Islet precursor cell (in vitro differentiated cells): ENCODE measurements at places on chromosomes 4 and X.

DNA sequence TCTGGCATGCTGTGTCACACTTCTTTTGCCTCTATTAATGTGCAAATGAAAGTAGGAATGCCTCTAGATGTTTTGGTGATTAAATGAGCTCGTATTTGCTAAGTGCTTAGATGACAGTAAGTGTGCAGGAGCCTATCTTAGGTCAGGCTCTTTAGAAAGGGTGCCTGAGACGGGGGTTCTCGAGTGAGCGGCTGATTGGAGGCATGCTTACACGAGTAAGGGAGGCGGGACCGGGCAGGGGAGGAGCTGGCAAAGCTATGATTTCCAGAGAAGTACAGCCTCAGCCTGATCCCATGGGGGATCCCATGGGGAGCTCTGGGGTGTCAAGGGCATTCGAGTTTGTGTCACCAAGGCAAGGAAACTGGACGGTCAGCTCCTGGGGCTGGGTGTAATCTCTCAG lies 44.8 kb downstream of the CLDN34 start:
- peak; percentile 57 for DNase-seq

- no peak for DNase-seq
Observed at GRCh38 chr4:173489514-173489913, 40.5 kb downstream of the HAND2 start.

DNA sequence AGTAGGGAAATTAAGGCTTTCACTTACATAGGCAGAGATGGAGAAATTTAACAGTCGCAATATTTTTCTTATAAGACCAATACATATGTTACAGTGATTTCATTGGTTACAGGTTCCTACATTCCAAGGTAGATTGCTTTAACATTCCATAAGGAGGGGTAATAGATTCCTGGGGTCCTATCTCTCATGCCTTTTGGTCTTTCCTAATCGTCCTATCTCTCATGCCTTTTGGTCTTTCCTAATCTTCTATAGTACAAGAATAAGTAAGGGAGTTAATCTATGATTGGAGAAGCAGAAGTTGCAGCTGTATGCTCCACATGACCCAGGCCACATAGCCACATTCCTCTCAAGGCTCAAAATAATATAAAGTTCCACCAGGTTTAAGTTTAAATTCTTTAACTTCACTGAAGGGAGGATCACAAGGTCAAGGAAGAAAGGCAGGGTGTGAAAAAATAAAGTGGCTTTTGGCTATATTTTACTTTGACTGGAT lies 285.0 kb upstream of the BOD1L1 start:
- DNase-seq = no peak

GRCh38 chr4:172256820-172257219 lies 443.6 kb downstream of the GALNTL6 start:
- DNase-seq = no peak

DNA sequence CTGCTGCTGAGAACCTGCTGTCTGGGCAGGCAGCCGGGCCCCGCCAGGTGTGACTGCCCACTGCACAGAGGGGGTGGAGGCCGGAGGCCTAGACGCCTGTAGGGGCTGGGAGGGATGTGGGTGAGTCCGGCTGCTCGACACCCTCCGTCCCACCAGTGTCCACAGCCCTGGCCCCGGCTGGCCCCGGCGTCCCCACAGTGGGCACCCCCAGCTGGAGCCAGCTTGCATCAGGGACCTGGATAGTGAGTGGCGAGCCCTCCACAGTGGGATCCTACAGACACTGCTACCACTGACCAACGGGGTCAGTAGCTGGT lies 34.7 kb upstream of the SPON2 start:
- DNase-seq = peak; percentile 43

GRCh38 chr4:9952415-9952950 lies 68.8 kb downstream of the SLC2A9 start:
- DNase-seq = peak; percentile 63

DNA sequence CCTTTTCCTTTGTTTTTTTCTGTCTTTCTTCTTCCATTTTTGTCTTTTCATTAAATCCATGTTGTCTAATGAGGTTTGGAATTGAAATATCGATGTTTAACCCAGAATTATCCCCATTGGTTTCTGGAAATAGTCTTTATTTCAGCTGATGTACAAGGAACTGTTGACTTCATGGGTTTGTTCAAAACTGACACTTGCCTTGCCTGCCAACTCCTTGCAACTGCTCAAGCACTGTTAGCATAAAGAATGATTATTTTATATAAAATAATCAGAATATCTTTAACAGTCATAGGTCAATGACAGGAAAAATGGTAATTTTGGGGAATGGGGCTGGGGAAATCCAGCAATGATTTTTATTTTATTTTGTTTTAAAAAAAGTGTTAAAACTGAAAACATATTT lies 359.6 kb upstream of the LCORL start:
- DNase-seq = no peak

GRCh38 chr4:184346682-184347081 lies 127.7 kb downstream of the IRF2 start:
- DNase-seq = no peak

- DNase-seq = peak; percentile 7
Observed at GRCh38 chrX:55490974-55491373, 1.3 kb upstream of the USP51 start.

GRCh38 chr4:184932343-184932742 lies 85.9 kb upstream of the HELT start:
- DNase-seq = peak; percentile 77

GRCh38 chr4:112517067-112517634 lies 1.2 kb upstream of the NEUROG2 start:
- peak; percentile 56 for DNase-seq

- DNase-seq = peak; percentile 78
Observed at GRCh38 chrX:47297874-47298273, 65.1 kb downstream of the USP11 start.

DNA sequence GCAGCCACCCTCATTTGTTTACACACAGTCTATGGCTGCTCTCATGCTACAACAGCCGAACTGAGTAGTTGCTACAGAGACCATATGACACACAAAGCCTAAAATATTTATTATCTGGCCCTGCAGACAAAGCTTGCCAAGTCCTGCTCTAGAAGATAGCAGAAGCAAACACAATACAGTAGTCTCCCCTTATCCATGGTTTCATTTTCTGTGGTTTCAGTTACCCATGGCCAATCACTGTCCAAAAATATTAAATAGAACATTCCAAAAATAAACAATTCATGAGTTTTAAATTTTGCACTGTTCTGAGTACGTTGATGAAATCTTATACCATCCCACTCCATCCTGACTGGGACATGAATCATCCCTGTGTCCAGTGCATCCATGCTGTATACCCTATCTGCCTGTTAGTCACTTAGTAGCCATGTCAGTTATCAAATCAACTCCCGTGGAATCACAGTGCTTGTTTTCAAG lies 40.2 kb upstream of the ZNF81 start:
- DNase-seq = no peak

- DNase-seq = peak; percentile 79
Observed at GRCh38 chrX:97639526-97639925, 755.8 kb downstream of the RPA4 start.

DNA sequence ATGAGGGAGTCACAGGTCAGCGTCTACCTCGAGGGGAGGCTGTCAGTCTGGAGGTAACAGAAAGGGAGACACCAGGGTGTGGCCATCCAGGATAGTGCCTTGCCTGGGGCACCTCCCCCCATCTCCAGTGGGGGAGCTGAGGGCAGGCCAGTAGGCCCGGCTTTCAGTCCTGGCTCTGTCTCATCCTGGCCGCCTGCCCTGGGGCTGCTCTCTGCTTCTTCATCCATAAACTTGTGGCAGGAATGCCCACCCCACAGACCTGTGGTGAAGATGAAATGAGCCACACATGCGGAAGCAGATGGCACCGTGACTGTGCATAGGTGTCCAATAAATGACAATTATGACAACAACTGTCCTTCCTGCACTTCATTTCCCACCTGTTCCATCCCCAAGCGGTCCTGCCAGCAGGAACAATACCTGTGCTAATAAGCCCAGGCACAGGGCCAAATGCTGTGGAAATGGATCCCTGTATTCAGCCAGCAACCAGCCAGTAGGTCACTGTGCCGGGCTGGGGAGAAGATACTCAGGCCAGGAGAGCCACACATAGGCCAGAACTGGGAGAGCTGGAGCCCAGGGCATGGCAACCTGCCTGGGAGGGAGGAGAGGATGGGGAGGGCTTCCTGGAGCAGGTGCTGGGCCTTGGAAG lies 30.2 kb downstream of the TRO start:
- no peak for DNase-seq

GRCh38 chr4:114495471-114495928 lies 103.1 kb upstream of the UGT8 start:
- DNase-seq = peak; percentile 62

GRCh38 chr4:6381571-6382123 lies 90.8 kb downstream of the PPP2R2C start:
- DNase-seq = no peak

DNA sequence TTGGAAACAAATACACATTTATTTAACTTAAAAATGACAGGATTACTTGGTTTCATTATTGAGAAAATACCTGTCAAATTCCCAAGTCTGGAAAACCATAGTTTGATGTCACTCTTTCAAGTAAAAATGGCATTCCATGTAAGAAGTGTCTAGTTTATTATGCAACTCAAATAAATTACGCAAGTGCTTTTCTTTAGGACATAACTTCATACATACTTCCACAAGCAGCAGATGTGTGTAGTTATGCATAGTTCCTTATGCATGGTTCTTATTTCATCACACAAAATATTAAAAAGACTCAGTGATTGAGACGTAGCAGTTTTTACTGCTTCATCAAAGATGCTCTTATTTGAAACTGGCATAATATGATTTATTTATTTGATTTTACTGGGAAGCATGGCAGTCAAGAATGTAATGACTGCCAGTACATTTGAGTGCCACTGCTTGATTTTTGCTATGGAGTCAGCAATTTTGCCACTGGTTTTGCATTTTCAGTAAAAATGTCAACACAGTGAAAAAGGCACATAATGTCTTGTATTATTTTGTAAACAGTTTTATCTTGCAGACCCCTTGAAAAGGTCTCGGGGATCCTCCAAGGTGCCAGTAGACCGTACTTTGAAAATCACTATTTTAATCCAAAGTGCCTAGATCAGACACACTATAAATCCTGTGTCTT lies 62.1 kb downstream of the CLCN3 start:
- no peak for DNase-seq

DNA sequence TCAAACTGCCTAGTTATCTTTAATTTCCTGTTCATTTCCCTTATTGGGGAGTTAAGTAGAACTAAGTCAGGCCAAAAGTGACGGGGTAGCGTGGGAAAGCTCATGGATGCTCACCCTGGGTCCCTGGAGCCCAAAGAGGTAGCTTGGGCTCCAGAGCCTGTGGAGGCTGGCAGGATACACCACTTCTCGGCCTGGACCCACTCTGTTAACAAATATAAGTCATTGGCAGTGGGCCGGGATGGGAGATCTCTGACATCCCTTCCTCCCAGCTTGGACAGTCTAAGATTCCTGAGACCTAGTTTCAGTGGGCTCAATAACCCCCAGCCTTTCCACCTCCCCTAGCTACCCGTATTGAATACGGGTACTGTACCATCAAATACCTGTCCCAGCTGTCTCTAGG lies 106.1 kb downstream of the EFNB1 start:
- peak; percentile 16 for DNase-seq

- DNase-seq = no peak
Observed at GRCh38 chr4:9804918-9805317, 23.5 kb downstream of the DRD5 start.

DNA sequence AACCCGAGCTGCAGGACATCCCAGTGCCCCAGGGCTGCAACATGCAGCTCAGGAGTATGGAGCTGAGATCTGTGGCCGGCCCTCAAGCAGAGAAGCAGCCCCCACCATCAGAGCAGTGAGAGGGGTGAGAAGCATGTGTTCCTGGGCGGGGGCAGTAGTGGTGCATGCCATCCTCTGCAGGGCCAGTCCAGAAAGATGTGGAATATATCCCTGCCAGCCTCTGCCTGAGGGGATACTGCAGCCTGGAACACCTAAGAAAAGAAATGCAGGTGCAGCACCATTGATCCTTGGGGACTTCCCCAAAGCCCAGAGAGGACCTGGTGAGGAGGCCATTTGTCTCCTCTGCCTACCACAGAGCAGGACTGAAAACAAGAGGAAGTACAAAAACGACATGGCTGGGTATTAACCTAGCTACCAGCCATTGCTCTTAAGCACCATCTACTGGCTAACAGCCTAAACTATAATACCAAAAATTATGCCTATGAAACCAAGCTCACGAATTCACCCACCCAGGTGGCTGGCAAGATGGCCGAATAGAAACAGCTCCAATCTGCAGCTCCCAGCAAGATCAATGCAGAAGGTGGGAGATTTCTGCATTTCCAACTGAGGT lies 158.8 kb downstream of the ADGRA3 start:
- no peak for DNase-seq

DNA sequence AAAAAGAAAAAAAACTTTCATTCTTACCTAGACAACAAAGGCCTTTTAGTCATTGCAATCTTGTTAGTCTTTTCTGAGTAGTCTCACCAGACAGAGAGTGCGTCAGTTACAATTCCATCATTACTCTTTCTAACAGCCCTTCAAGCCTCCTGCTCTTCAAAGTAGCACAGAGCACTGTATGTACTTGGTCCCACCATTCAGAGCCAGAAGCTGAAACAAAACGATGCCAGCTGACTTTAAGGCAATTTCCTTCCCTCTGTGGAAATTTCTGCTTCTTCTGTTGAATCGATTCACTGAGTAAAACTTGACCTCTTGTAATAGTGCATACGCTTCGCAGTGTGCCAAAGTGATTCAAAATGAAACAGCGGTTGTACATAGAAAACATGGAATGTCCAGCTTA lies 57.7 kb upstream of the TENM3 start:
- no peak for DNase-seq

GRCh38 chr4:152862608-152863007 lies 73.5 kb upstream of the FHDC1 start:
- no peak for DNase-seq

GRCh38 chr4:153465615-153466080 lies 512 bp upstream of the TMEM131L start:
- DNase-seq = peak; percentile 74

DNA sequence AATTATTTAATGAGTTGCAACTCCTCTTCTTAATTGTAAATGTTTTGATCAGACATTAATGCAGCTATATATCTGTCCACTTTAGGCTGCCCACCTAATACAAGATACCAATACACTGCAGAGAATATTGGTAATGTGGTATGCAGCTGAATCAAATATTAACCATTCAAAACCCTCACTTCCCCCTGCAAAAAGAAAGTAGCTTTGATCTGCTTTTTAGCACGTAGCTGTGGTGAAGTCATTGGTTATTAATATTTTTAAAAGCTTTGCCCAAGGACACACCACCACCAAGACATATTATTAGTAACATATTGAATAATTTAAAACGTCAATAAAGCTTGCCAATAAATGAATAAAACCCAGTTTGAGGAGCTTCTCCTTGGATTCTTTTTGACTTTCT lies 28.6 kb upstream of the CYP2U1 start:
- no peak for DNase-seq

- peak; percentile 75 for DNase-seq
Observed at GRCh38 chr4:68905939-68906779, 45.4 kb downstream of the UGT2A3 start.

- peak; percentile 58 for DNase-seq
Observed at GRCh38 chr4:128288689-128289106, 1.1 kb upstream of the PGRMC2 start.

- DNase-seq = no peak
Observed at GRCh38 chrX:76253432-76253831, 80.6 kb downstream of the PBDC1 start.
